Cardiac fibroblast (primary cell): ENCODE measurements at places on chromosomes 3 and 15.

- no peak for DNase-seq
These were observed 48.6 kb downstream of the SNRK start for GRCh38 chr3:43334976-43335375.

DNA sequence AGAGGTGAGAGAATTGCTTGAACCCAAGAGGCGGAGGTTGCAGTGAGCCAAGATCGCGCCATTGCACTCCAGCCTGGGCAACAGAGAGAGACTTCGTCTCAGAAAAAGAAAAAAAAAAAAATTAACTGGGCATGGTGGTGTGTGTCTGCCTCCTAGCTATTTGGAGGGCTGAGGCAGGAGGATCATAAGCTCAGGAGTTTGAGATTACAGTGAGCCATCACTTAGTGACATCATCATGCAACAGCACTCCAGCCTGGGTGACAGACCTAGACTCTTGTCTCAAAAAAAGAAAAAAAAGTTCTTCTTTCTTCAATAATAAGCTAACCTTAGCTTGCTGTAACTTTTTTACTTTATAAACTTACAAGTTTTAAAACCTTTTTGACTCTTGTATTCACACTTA lies 99.8 kb downstream of the SLMAP start:
- peak; percentile 3 for DNase-seq

DNA sequence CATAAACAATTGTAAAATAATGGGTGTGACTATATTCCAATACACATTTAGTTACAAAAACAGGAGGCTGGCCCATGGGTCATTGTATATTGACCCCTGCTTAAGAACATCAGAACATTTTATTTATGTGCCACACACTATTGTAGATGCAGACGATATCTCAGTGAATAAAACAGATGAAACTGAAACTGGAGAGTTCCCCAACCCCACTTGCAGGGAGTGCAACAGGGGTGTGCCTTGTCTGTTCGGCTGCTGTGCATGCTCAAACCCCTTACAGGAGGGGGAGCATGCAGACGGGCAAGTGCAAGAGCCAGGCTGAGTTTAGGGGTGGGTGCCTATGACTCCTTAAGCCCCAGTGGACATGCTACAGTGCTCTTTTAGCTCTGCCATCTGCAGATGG lies 509.6 kb downstream of the IGSF11 start:
- DNase-seq = no peak

DNA sequence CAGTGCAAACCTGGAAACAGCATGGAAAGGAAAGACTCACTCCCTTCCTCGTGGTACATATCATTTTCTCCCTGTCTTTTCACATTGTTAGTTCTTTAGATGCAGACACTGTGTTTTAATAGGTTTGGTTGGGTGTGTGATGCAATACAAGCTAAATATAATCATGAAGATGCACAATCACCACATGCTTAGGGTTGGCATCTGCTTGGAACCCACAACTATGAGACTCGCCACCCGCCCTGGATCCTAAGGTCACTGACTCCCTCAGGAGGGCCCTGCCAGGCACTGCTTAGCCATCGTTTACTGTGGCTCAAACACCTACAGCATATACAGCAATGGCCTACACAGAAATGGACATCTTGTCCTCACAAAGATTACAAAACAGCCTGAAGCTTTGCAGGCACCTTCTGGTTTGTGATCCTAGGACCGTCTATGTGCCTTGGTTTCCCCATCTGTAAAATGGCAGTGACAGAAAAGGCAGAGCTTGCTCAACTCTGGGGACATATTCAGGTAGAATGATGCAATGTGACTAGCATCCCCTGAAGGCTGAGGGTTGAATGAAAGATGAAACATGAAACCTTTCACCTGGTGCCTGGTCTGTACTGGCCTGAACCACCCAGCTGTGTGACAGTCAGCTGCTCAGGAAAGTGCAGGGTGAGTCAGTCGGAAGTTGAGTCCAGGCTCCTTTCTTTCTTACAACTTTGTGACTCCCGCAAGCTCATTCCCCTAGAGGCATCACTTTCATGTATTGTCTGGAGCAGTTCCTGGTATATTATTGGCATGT lies 123.6 kb upstream of the PFN2 start:
- peak; percentile 74 for DNase-seq

DNA sequence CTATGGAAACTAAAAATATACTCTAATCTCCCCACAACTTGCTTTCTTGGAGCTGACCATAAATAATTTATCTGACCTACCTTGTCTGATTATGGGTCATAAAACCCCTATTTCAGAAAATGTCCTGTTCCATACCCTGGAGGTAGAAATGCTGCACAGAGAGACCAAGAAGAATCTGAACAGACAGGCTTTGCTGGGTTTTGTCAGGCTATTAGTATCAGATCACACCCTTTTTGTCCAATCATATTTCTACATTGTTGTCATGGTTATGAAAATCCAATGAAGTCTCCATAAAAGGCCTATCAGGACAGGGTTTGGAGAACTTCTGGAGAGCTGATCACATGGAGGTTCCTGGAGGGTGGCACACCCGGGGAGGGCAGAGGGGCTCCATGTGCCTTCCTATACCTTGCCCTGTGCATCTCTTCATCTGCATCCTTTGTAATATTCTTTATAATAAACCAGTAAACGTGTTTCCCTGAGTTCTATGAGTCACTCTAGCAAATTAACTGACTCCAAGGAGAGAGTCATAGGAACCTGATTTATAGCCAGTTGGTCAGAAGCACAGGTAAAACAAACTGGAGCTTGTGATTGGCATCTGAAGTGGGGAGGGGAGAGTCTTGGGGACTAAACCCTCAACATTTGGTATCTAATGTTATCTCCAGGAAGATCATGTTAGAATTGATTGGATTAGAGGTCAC lies 58.1 kb downstream of the NGLY1 start:
- DNase-seq = no peak

- peak; percentile 92 for DNase-seq
These were observed 68.5 kb downstream of the TMCO5A start for GRCh38 chr15:38002883-38003477.
